ENCODE measurements at places on chromosomes 12 and 14.

DNA sequence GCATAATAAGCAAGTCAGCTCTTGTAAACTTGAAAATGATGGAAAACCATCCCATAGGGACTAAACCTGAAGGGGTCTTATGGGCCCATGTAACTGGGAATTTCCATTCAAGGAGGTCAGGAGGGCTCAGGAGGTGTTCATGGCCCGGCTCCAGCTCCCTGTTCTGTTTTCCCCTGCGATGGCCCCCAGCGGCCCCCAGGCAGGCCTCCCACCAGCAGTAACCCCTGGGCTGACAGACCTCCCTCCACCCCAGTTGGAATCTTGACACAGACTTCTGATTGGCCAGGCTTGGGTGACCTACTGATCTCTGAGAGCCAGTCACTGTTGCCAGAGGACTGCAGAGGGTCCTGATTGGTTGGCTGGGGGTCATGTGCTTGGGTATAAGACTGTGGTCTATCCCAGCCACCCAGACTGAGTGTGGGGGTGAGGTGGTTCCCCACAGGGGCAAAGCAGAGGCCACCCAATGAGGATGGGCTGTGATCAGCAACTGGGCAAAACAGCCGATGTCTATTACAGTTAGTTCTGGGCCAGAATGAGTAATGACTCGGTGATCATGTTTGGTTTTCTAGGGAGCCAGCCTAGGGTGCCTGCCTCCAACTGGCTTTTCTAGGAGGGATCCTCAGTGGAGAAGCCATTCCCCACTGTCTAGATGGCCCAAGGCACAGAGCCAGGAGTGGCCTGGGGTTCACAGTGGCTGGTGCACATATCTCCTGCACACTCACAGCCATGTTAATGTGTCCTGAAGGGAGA is 27.0 kb downstream of the RHOF start:
- DNase-seq: peak; percentile 55

DNA sequence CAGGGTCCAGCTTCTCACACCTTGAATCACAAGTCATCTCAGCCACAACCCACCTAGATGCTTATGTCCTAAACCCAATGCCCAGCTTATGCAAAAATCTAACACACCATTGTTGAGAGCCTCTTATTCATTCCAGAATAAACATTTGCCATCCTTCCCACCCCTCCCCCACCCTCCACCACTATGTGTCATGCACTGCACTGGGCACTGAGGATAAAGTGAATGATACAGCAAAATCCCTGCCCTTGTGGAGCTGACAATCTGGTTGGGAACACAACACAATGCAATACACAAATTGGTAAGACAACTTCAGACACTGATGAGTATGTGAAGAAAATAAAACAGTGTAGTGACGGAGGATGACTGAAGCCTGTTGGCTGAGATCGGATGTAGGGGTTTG is 1.4 kb upstream of the GLTP start:
- peak; percentile 38 for DNase-seq

DNA sequence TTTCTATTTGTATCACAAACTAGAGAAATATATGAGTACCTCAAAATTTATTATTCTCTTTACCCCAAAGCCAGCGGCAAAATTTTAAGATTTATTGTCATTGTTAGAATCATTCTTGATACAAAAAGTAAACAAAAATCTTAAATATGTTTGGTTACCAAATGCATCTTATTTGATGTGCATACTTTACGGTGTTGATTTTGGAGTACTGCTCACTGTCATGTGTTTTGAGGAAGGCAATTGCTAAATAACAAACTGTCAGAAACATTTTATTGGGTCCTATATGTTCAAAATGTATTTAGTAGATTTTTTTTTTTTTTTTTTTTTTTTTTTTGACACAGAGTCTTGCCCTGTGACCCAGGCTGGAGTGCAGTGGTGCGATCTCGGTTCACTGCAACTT is 124.9 kb downstream of the PTPRR start:
- no peak for DNase-seq

- no peak for DNase-seq
Measured at GRCh38 chr12:50715174-50715573, 48.7 kb upstream of the ATF1 start.

- no peak for DNase-seq
Measured at GRCh38 chr14:105312973-105313372, 1.6 kb upstream of the PACS2 start.

- DNase-seq: no peak
Measured at GRCh38 chr14:85454226-85454813, 75.6 kb upstream of the FLRT2 start.

DNA sequence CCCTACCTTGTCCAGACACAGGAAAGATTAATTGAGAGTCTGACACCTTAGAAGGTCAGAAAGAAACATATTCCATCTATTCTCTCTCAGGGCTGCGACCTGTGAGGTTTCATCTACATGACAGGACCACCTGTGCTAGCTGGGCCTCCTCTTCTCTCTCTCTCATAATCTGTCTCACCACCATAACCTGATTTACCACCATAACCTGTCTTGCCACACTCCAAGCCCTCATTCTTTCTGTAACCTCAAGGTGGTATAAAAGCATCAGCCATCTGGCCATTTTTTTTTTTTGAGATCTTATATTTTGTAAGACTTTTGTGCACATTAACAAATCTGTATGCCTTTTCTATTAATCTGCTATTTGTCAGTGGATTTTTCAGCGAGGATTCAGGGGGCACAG is 75.5 kb downstream of the ACADS start:
- no peak for DNase-seq

- no peak for DNase-seq
Measured at GRCh38 chr12:54159589-54159988, 29.2 kb downstream of the SMUG1 start.

DNA sequence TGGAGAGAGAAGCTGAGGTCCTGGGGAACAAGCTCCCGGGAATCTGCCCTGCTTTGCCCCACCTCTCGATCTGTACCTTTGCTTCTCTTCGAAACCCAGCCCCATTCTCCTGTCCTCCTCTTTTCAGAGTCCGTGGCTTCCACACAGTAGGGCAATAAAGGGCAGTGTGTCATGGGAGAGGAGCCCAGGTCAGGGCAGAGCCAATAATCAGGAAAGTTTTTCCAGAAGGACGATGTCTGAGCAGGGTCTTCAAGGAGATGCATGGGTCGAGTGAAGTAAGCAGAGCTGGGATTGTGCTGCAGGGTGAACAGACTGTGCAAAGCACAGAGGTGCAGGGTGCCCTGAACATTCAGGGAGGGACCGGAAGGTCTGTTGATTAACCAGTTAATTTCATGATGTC is 22.1 kb upstream of the SERPINA4 start:
- no peak for DNase-seq

- no peak for DNase-seq
Measured at GRCh38 chr14:59376686-59377085, 88.5 kb downstream of the GPR135 start.

DNA sequence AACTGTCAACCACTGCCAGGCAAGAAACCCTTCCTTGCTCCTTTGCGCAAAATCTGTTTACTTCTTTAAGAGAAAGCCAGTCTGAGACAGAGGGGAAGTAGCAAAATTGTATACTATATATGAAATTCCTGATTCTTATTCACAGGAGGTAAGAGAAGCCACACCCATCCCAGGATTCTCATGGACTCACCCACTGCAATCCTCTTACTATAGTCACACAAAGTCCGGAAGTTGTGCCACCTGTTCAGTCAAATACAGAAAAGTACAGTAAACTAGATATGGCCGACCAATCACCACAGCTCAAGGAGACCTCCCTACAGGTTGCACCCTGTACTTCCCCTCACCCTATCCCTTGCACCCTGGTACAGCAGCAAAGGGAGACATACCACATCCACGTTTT is 2.9 kb downstream of the PRMT5 start:
- DNase-seq: peak; percentile 64

- DNase-seq: peak; percentile 61
Measured at GRCh38 chr14:70934084-70934483, 26.8 kb downstream of the PCNX1 start.

GRCh38 chr14:85604714-85605113 is 74.8 kb downstream of the FLRT2 start:
- DNase-seq: no peak

DNA sequence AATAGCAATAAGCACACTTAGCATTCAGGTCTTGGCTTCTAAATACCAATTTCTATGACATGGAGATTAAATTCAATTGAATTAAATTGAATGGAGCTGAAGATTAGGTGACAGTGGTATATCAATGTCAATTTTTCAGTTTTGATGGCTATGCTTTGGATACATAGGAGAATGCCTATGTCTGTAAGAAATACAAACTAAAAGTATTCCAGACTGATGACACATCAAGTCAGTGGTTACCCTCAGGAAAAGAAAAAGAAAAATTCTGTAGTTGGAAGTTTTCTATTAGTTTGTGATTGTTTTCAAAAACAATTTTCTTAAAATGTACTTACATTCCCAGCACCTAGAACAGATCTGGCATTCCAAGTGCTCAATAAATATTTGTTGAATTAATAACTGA is 4.9 kb upstream of the DCAF4 start:
- peak; percentile 39 for DNase-seq

DNA sequence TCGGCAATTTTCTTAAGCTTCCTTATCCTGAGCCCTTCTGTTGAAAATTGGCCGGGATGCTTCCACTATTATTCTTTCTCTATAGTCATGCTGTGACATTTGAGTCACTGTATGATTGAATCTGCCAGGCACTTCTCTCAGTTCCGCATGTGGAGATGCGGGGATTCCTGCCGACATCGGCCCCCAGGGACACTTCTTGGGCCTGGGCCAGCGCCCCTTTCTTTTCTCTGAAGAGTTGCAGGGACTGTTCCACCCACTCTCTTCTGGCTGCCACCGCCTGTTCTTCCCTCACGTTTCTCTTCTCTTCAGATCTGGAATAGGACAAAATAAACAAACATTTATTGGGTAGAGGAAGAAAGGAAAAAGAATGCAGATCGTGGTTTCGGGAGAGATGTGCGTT is 310.1 kb downstream of the ETNK1 start:
- DNase-seq: peak; percentile 8

DNA sequence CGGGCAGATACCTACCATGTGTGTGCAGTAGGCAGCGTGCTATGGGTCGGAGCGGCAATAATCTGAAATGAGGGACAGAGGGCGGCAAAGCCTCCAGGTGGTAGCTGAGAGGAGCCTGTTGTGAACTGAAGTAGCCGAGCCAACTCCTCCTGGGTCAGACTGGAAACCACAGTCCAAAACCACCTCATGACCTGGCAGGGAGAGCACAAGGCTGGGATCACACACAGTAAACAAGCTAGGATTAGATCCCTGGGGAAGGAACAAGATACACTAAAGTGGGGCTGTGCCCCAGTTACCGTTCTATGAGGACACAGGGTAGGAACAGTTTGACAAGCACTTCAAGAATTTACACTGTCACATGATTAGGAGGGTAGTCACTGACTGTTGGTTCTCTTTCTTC is 49.0 kb downstream of the AREL1 start:
- peak; percentile 28 for DNase-seq

DNA sequence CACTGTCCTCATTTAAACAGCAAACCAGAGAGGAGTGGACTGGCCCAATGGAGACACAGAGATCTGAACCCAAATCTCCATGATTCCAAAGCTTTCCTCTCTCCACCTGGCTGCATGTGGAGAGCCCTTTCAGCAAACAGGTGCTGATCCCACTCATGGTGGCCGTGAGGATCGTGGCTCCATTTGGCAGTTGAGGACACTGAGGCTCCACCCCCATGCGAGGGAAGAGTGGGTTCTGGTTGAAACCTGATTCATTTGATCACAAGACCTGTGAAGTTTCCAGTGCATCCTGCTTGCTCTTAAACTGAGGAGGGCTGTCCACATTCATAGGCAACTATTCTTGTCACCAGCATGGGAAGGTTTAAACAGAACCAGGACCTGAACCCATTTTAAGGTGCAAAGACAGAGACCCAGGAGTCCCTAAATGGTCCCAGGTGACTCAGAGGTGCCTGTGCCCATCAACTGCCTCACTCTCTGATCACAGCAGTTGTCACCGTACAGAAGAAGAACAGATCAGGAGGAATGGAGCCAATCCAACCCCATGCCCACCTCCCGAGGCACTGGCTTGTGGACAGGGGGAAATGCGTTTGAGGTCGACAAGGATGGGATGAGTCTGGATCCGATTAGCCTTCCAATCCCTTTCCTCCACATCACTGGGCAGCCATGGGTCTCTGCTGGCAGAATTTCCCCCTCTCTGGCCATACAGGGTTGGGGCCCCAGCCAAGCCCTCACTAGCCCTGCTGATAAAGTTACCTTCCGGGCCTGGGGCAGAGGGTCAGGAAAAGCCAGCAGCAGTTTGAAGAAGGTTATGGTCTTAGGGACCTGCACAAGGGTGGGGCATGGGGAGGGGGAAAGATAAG is 45.5 kb upstream of the BCL11B start:
- DNase-seq: no peak

DNA sequence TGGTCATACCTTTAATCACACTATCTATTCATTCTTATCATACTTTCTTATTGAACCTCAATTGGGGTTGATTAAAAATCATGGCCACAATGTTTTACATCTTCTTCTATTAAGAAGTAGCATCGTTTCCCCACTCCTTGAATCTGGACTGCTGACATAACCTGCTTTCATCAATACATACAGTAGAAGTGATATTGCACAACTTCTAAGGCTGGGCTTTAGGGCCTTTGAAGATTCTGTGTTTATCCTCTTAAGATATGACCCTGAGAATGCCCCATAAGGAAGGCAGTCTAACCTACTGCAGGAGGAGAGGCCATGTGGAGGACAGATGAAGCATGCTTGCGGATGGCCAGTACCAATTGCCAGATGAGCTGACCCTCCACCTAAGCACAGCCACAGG is 1142.8 kb upstream of the SEL1L start:
- no peak for DNase-seq

DNA sequence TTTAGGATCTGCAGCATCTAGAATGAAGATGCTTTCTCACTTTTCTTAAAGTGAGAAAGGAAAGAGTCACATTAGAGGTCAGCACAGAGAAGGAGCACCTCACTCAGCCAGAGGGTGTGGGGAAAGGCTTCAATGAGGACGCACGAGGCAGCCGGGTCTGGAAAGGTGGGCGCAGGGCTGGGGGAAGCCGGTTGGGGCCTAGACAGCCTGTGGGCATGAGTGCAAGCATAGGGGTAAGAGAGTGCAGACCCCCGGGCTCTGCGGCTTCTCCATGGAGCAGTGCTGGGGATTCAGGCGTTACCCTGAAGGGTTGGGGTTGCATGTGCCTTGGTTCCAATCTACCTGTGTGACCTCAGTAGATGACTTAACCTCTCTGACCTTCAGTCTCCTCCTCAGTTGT is 49.9 kb downstream of the KRT80 start:
- no peak for DNase-seq
